ENCODE measurements at places on chromosomes 12 and 14.

DNA sequence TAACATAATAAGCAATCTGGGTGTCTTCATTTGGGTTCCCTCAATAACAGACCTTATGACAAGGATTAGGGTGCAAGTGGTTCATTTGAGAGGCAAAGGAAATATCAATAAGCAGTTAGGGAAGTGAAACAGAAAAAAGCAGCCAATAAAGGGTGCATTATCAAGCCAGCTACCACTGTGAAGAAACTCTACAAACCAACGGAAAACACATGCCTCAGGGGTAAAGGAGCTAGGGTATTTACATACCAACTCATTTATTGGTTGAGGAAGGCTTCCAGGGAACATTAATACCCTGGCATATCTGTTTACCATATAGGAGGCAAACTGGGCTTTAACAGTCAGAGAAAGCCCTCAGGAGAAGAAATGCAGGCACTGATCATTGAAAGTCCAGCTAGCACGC is 22.7 kb upstream of the IFNG-AS1 start:
- DNase-seq, result no peak

- no peak for DNase-seq
These were observed 125.0 kb upstream of the FAR2 start for GRCh38 chr12:29024117-29024516.

GRCh38 chr12:118220702-118221101 is 84.8 kb downstream of the PEBP1 start:
- DNase-seq, result peak; percentile 22

GRCh38 chr14:52829527-52830185 is 38.2 kb upstream of the GNPNAT1 start:
- no peak for DNase-seq

DNA sequence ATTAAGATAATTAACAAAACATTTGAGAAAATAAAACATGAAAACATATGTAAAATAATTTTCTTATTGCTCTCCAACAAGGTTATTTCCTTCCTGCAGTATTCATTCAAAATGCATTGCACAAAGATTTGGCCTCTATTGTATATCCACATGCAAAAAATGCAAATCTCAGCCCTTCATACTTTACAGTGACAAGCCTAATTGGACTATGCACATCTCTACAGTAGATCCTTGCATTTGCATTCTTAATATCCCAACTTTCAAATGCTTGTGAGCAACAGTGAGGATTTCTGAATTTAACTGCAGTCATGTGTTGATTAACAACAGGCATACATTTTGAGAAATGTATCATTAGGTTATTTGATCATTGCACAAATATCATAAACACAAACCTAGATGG is 333.7 kb downstream of the PAWR start:
- no peak for DNase-seq

DNA sequence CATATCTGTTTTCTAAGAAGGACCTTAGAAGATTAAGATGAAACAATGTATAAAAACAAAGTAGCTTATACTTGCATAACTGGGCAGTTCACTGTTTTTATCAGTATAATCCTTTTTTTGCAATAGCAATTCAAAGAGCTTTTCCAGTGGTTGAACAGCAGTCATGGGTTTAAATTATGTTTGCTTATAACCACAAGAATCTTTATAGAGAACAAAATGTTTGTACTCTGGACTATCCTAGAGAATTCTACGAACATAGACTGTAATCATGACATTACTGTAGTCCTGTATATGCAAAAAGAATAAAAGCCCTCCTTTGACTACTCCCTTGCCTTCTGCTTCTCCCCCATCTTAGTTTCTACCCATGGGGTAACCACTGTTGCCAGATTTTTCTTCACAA is 5.7 kb downstream of the FAM177A1 start:
- no peak for DNase-seq

- DNase-seq, result no peak
These were observed 23.1 kb downstream of the VASH1 start for GRCh38 chr14:76784266-76784874.

DNA sequence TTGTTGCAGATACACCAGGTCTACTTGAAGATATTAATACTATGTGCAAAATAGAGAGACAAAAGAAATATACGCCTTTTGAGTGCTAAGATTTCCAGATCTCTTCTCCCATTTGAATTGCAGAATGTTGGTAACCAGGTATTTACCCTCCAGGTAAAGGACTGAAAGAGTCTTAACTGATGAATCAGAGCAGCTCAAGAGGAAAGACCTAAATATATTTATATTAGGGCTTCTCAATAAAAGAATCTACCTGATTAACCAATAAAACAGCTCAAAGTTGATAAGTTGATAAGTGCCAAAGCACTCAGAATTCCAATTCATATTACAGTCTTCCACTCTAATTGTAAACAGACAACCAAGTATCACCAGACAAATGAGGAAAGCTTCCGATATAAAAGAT is 59.2 kb downstream of the ZNF641 start:
- DNase-seq, result no peak

DNA sequence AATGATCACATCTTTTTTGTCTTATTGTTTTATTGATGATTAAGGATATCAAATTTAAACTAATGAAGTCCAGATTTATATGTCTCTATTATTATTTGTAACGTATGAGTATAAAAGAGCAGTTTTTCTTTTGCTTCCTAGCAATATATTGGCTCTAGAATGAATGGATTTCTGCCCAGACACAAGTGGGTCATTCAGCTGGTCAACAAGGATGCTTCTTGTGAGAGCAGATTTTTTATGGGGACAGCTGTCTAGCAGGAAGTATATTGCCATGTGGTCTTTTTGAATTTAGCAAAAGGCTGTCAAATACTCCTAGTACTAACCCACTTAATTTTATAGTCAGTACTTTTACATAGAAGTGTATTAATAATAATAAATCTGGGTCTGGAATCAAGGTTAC is 1071.1 kb upstream of the FLRT2 start:
- DNase-seq, result no peak

GRCh38 chr14:39614297-39614923 is 182.2 kb upstream of the FBXO33 start:
- DNase-seq, result no peak

DNA sequence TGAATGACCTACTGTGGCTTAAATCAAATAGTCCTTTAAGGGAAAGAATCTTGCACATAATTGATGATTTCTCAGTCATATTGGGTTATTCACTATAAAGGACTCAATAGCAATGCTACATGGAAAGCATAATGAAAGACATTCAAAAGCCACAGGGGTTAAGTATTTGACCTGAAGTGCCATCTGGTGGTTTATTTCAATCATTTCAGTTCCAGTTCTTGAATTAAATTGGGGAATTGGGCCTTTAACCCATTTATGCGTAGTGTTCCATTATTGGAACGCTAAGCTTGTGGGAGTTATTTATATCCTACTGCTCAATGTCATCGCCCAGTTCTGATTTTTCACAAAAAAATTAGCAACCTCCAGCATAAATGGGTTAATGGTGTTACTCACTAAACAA is 41.3 kb upstream of the C12orf71 start:
- DNase-seq, result no peak

- DNase-seq, result no peak
These were observed 195.2 kb downstream of the ATXN7L3B start for GRCh38 chr12:74732826-74733225.

DNA sequence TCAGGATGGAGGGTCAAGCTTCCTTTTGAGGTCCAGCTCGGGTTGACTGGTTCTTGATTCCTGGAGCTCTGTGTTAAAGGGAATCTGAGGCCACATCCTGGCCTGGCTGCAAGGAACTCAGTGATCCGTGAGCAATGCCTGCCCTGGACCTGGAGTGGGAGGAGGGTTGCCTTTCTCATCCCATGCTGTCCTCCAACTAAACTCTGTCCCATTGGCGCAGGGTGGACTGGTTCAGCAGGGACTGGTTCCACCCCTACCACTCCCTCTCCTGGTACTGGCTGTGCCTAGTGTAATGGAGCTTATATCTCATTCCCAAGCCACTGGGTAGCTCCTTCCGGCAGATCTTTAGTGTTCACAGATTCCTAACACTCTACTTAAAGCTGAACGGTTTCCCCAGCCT is 3.9 kb upstream of the CMKLR1 start:
- DNase-seq, result no peak

DNA sequence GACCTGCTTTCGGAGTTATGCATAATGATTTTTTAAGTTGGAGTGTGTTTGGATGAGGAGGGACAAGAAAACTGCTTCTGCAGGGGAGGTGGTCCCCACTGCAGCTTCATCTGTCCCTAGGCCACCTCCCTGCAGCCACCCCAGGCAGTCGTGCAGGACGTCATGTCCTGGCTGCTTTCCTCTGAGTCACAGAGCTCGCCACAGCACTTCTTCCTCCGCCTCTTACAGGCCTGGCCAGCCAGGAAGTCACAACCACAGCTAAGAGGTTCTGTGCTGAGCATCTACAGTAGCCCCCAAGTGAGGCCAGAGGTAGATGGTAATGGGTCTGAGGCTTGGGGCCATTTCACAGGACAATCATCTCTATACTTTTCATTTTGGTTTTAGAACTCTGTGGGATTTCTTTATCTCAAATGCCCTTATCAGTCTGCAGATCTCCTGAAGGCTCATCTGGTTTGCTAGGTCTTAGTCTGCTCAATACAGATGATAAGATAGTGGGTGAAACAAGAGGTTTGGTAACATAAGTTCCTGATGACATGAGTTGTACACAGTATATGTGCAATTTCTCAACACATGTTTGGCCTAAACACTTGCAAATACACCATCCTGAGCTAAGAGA is 106.4 kb downstream of the ARF6 start:
- peak; percentile 80 for DNase-seq

GRCh38 chr12:75735853-75736252 is 224.4 kb upstream of the KRR1 start:
- no peak for DNase-seq

- peak; percentile 83 for DNase-seq
These were observed 27.1 kb downstream of the CLIP1 start for GRCh38 chr12:122395319-122395718.

DNA sequence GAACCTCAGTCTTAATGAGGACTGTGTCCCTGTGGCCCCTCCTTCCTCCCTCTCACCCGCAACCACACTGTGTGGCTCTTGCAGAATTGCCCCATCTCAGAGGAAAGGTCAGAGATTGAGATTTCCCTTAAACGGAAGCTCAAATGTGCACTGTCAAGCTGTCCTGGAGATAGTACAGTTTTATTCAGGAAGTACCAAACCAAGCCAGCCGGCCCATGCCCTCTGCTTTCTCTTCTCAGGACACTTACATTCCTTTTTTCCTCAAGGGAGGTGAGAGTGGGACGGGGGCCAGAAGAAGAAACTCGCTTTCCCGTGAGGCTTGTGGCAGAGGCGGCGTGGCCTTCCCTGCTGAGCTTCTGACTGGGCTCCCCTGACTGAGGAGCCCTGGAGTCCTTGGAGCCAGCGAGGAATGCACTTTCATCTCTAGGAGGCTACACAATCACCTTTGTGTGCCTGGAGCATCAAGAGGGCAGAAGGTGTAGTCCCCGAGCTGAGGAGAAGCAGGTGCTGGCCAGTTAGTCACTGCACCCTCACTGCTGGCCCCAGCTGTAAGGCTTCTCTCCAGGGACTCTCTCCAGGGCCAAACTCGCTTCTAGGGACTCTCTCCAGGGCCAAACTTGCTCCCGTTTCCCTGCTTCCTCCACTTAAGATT is 24.1 kb upstream of the ATP2A2 start:
- no peak for DNase-seq

DNA sequence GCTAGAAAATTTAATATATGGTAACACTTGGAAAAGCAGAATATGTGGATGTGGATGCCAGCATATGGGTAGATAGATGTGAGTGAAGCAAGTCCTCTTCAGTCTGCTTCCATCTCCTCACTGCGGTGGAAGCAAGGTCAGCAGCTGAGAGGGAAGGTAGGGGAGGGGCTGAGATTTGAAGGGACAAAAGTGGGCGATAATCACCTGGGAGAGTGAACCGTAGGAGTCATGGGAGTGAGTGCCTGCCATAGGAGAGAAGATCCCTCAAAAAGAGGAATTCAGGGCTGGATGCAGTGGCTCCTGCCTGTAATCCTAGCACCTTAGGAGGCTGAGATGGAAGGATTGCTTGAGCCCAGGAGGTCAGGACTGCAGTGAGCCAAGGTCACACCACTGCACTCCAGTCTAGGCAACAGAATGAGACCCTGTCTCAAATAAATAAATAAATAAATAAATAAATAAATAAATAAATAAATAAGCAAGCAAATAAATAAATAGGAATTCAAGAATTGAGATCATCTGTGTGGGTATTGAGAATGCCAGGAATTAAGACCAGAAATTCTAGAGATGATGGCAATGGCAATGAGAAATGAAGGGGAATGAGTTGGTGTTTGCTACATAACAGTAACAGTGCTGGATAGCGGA is 123.4 kb downstream of the BICD1 start:
- no peak for DNase-seq

- peak; percentile 69 for DNase-seq
These were observed 727.0 kb downstream of the C12orf50 start for GRCh38 chr12:87302126-87302745.

DNA sequence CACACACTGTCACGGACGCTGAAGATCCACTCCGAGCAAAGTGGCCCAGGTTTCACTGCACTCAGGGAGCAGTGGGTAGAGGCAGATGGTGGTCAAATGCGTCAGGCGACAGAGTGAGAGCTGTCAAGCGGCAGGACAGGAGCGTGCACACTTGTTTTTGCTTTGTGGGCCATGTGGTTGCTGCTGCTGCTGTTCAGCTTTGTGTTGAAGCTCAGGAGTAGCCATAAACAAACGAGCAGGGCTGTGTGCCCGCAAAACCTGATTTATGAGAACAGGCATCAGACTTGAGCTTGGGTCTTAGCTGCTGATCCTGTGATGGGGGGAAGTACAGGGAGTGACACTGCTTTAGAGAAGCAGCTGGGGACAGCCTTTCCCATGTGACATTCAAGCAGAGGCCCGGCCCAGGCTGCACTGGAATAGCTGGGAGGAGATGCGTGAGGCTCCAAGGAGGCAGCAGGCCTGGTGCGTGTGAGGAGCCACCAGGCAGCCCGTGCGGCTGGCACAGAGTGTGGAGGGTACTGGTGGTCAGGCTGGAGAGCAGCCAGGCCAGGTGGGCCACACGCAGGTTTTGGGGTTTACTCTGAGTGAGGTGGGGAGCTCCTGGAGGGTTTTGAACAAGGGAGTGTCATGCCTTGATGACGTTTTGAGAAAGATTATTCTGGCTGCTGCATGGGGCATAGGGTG is 31.1 kb upstream of the ASPG start:
- DNase-seq, result no peak

GRCh38 chr14:64704143-64704742 is at the start of gene PLEKHG3:
PLEKHG3 (plus strand) TSS chr14:64704424; CDS start chr14:64727632, 23,208 bp downstream.
- peak; percentile 76 for DNase-seq

GRCh38 chr12:94143438-94143837 is 4.9 kb upstream of the PLXNC1 start:
- no peak for DNase-seq

DNA sequence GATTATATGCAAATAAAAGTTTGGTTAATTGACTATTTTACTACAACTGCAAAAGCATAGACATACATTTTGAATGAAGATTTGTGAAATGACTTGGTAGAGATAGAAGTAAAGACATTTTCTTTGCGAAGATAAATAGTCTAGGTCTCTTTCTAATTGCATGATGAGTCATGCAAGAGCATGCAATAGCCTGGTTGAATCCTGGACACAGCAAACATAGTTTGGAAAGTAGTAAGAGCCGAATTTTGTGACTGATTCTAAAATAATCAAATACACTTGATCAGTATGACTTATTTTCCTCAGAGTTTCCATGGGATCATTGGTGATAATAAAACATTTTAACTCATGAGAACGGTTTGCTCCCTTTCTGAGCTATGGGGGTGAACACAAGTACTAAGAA is 27.7 kb upstream of the CAND1 start:
- peak; percentile 15 for DNase-seq

GRCh38 chr12:47314996-47315395 is 235.2 kb upstream of the AMIGO2 start:
- DNase-seq, result no peak

- DNase-seq, result peak; percentile 59
These were observed 107.3 kb downstream of the PPP2R5E start for GRCh38 chr14:63435838-63436237.

- no peak for DNase-seq
These were observed 20.5 kb upstream of the TESC start for GRCh38 chr12:117119592-117120198.
